Left lobe of liver (tissue), 2 donors: ENCODE measurements at places on chromosomes 7 and 10. TPM values are rescaled to one million over a fixed set of nuclear protein-coding genes. Genes with fewer than 3 reads are reported as not detected.

- DNase-seq, result no peak
Observed at GRCh38 chr10:58587676-58588075, 75.0 kb downstream of the BICC1 start.

The TMEM178B gene
- not detected for total RNA-seq

- DNase-seq, result no peak
Observed at GRCh38 chr7:28500138-28500537, 87.8 kb downstream of the CREB5 start.

DNA sequence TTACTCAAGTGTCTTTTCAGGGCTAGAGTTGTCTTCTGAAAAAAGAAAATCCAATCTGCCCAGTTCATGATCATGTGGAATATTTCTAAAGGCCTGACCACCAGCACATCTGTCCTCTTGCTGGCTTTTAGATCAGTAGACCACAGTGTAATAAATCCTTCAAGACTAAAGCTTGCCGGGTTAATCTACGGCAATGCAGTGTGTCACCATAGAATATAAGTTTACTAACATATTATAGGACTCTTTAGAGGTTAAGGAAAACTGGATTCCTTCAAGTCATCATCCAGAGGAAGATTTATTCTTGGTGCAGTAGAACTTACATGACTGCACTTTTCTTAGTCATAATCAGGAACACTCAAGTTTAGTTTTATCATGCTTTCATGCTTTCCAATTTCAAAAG is 349.5 kb downstream of the SEMA3D start:
- DNase-seq, result no peak

GRCh38 chr7:41374150-41374848 is 328.6 kb downstream of the INHBA start:
- no peak for DNase-seq

The GRB10 gene
- total RNA-seq, result 54.9 TPM

GRCh38 chr7:98314469-98314868 is 33.0 kb downstream of the BRI3 start:
- DNase-seq, result no peak

The MBL2 gene
- 108 TPM for total RNA-seq

The XRCC2 gene
- total RNA-seq, result 0.18 TPM

- DNase-seq, result no peak
Observed at GRCh38 chr10:60661637-60662036, 116.6 kb upstream of the CDK1 start.

- no peak for DNase-seq
Observed at GRCh38 chr10:43906490-43906889, 257.8 kb upstream of the ZNF32 start.

- no peak for DNase-seq
Observed at GRCh38 chr10:76874176-76874575, 763.4 kb downstream of the KCNMA1 start.

DNA sequence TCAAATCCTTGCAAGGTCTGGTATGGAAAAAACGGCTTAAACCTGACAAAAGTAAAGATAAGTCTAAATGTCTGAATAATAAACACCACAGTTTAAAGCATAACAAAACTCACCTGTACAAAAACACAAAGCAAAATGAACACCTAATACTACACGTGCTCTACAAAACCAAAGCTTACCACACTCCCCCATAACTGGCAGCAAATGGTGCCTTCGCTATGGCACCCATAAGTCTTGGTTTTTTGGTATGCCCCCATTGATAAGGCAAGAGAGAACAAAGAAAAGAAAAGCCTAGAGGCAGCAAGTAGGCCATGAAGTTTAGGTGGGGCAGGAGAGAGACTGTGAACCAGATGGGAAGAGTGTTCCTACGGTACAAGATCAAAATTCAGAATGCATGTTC is 34.2 kb downstream of the PDZD8 start:
- no peak for DNase-seq
